CD8-positive, alpha-beta memory T cell (primary cell): ENCODE measurements at places on chromosomes 4 and X.

DNA sequence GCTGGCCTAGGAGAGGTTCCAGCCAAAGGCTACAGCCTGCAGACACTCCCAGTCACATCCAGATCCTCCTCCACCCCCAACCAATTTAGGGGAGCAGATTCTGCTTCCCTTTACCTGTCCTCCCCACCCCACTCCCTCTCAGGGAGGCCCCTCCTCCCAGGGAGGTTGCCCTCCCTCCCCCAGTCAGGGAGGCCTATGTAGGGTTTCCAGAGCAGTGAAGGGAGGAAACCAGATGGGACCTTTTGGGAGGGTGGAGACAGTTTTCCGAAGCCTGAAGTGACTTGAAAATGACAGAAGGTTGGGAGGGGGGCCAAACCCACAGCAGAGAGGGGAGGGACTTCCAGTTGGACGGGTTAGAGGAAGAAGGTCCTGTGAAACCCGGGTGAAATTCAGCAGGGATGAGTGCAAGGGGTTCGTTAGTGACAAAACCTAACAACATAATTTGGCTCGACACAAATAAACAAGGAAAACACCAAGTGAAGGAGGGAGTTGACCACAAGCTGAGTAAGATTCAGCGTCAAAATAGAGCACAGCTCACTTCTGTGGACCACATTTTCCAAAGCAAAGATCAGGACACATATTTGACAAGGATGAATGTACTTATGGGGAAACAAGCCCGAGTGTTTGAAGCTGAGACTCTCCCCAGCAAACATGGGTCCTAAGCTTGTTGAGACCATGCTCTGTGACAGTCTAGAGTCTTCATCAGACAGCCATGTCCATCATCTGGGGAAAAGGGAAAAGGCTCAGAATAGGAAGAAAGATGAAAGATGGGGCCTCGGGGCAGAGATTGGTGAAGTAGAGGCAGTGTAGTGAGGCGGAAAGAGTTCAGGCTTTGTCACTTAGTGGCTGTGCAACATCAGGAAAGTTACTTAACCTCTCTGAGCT lies 46.4 kb downstream of the PRPS1 start:
- DNase-seq, result peak; percentile 7

DNA sequence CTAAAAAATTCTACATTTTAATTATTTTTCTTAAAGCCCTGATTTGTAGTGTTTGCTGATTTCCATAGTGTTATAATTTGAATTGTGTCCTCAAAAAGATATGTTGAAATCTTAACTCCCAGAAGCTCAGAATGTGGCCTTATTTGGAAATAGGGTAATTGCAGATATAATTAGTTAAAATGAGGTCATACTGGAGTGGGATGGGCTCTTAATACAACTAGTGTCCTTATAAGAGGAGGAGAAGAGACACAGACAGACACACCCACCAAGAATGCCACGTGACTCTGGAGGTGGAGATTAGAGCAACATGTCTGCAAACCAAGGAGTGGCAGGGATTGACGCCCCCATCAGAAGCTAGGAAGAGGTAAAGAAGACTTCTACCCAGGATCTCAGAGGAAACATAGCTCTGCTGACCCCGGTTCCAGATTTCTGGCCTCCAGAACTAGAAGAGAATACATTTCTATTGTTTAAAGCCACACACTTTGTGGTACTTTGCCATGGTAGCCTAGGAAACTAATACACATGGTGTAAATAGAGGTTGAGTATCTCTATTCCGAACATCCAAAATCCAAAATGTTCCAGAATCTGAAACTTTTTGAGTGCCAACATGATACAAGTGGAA lies 70.5 kb upstream of the IRF2 start:
- no peak for DNase-seq

- no peak for DNase-seq
Observed at GRCh38 chrX:63735882-63736281, 49.1 kb downstream of the ARHGEF9 start.

DNA sequence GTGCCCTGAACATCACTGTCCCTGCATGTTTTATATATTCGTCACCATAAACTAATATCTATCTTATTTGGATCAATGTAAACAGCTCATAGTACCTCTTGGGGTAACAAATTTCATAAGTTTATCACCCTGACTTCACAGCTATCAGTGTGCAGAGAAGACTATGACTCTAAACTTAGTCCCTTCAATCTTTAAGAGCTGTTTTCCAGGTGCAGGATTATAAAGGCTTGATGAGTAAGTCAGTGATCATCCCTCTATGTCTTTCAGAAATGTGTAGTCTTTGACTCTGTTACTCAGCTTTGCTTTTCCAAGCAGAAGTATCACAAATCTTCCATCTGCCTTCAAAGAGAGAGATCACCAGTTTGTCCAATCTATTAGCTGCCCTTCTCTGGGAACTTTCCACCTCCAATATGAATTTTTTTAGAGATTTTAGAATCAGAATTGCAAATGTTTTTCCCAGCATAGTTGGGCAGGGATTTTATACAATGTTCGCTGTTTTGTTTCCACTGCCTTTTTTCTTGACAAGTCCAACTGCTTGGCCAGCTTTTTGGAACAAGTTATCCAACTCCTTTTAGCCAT lies 45.1 kb upstream of the TSPAN7 start:
- DNase-seq, result no peak

DNA sequence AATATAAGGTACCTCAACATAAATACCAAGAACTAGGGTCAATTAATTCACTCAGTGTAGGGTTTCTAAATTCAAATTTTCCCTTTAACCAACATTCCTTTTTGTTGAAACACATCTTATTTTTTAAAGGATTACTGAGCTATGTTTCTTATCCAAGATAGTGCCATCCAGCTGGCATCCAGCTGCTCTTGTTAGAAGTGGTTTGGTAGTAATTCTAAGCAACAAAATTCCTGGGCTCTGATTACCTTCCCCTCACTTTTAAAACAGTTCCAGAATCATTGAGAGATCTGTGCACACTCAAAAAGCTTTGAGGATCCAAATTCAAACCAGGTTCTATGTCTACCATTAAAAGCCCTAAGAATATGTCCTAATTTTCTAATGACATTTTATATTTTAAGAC lies 583.7 kb downstream of the TRIML1 start:
- DNase-seq, result no peak

- DNase-seq, result no peak
Observed at GRCh38 chr4:78764498-78764961, 11.6 kb upstream of the BMP2K start.

DNA sequence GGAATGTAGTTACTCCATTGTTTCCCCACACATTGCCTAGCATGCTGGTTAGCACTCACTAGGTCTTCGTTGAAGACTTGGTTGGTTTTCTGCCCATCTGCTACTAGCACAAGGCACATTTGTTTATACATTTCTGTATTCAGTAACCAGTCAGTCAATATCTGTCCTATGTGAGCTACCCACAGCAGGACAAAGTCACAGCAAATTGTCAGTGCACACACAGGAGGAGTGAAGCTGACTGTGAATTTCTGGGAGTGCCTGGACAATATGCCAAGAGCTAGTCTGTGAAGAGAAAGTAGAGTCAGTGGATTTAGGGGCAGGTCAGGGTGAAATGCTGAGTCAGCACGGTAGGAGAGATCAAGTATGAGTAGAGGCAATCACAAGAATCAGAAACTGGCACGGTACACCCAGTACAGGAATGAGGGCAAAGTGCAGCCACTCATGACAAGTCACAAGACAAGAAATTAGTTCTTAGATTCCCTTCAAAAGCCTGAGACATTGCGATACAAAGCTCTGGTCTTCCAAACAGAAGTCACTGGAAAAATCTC lies 1049.8 kb upstream of the POU3F4 start:
- DNase-seq, result no peak

- no peak for DNase-seq
Observed at GRCh38 chrX:65273152-65273551, 261.4 kb downstream of the LAS1L start.

GRCh38 chrX:28550331-28550872 lies 36.8 kb upstream of the IL1RAPL1 start:
- no peak for DNase-seq

DNA sequence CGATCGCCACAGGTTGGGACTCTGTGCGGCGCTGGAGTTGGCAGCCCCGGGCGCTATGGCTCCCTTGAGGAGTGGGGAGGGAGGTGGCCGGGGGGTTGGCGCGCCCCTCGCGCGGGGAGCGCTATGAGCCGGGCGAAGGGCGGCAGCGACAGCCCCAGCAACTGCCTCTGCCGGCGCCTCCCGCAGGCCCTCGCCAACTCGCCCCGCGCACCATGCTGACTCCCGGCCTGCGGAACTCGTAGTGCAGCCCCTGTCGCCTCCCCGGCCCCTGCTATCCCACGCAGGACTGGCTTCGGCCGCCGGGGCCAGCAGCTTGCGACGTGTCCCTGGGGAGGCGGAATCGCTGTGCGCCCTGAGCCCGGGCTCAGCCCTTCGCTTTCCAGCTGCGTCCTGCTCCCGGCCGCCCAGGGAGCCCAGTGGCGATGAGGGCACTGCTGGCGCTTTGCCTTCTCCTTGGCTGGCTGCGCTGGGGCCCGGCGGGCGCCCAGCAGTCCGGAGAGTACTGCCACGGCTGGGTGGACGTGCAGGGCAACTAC lies 415 bp downstream of the SHISA3 start:
- peak; percentile 5 for DNase-seq

DNA sequence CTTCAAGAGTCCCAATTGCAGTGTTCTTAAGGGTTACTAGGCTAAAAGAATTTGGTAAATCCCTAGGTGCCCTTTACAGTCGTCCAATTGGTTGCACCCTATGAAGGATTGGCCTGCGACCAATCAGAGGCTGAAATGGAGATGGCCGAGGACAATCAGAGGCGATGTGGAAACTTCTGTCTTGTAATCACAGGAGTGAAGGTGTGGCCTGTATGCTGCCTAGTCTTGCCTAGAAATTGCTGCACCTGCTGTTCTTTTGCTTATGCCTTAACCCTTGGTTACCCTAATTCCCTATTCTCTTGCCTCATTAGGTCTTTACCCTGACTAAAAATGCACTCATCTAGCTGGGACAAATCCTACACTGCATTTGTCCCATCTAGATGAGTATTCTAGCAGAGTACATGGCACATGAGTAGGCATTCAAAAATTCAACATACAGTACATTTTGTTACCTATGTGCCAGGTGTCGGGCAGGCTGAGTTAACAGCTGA lies 1.0 kb upstream of the DCK start:
- no peak for DNase-seq

DNA sequence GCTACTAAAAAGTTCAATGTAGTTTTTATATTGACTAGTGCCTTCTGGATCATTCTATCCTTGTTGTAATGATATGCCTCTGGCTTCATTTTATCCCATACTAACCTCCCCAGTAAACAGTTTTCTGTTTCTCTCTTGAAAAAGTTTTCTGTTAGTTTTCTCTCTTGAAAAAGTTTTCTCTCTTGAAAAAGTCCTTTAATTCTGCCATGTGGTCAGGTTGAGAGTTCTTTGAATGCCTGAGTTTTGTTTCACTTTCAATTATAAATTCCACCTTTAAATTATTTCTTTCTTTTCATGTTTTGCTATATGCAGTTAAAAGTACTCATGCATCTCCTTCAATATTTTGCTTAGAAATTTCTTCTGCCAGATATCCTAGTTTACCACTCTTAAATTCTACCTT lies 1139.6 kb downstream of the STPG2 start:
- no peak for DNase-seq

DNA sequence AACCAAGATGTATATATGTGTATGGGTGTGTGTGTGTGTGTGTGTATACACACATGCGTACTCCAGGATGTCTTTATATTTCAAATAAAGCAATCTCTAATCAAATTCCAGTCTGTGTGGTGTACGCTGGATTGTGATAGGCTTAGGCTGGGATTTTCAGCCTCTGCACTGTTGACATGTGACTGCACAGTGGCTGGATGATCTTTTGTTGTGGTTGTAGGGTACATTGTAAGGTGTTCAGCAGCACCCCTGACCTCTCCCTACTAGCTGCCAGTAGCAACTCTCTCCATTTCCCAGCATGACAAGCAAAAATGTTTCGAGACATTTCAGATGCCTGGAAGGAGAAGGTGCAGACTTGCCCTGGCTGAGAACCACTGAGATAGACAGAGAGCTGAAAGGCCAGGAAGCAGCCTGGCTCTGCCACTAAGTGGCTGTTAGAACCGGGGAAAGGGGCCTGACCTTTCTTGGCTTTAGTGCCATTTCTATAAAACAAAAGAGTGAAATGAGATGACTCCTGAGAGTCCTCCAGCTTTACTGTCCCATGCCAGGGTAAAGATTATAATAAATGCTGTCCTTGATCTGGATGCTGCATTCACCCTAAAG lies 10.5 kb downstream of the PGM2 start:
- DNase-seq, result no peak

DNA sequence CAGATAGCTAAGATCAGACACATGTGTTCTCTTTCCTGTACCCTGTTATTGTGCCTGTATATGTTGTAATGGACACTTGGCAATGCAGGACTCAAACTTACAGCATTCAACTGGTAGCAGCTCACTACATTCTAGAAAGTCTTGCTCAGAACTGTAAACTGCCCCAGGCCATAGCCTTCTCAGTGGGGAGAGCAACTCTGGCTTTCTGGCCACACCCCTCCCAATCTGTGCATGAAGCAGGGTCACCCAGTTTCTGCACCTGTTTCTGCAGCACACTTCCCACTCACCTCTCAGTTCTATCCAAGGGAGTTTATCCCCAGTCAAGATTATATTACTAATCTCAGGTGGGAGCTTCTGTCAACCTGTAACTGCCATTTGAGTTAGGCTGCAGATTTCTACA lies 38.9 kb upstream of the TBX22 start:
- DNase-seq, result no peak

DNA sequence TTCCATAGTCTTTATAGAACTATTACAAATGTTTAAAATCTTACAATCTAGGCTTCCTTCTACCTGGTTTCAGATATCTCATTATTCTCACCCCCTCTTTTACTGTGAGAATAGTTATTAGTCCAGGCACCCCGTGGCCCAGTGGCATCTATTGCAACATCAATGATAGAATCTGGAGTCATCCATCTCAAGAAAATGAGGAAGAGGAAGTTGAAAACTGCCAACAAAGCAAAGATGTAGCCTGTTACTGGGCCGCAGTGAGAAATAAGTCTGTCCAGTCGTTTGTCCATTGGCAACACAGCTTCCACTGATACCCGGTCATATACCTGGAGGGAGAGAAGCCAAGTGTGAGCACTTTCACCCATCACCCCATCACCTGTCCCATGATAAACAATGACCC lies 6.0 kb upstream of the ASB11 start:
- DNase-seq, result no peak

DNA sequence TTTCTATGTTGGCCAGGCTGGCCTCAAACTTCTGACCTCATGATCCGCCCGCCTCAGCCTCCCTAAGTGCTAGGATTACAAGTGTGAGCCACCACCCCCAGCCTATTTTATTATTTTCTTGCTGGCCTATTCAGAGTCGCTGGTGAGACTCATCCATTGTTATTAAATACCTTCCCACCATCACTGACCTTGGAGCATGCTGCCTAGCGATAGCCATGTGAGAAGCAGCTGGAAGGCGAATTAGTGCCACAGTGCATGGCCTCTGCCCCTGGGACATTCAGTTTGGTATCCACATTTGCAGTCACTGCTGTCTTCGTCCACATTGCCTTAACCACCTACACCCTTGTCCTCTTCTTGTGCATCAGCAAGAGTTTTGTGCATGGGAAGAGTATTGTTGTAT lies 32.4 kb upstream of the NMU start:
- no peak for DNase-seq

- DNase-seq, result no peak
Observed at GRCh38 chrX:121958886-121959285, 911.5 kb downstream of the GLUD2 start.
